ENCODE measurements at places on chromosomes 5 and 9.

DNA sequence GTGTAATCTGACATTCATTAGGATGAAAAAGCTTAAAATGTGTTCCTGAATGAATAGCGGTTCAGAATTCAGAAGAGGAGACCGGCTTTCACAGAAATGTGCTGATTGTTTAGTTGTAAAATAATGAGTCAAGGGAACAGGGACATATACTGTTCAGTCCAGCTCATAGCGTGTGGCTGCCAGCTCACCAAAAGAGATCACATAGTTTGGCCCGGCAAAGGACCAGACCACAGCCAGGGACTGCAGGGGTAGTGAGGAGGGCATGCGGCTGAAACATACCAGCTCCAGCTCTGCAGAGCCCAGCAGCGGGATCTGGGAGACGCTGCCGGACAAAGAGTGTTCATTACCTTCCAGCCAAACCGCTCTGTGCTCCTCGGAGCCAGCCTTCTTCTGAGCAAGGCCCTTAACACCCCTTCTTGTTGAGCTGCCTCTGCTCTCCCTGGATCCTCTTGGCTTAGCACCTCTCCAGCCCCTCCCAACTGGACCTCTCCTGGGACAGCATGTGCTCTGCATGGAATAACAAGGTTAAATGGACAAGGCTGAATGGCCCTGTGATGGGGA, 116.8 kb upstream of the CNTLN start:
- DNase-seq: no peak

- no peak for DNase-seq
Measured at GRCh38 chr5:154112255-154112654, 73.5 kb downstream of the MFAP3 start.

DNA sequence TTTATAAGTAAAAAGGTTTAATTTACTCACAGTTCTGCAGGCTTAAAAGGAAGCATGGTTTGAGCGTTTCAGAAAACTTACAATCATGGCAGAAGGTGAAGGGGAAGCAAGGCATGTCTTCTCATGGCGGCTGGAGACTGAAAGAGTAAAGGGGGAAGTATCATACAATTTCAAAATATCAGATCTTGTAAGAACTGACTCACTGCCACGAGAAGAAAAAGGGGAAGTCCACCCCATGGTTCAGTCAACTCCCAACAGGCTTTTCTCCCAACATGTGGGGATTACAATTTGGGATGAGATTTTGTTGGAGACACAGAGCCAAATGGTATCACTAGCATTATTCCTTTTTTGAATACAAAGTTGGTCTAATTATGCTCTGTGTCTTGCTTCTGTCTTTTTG, 627.9 kb upstream of the ST8SIA4 start:
- no peak for DNase-seq

GRCh38 chr5:67149951-67150523, 46.6 kb downstream of the CD180 start:
- no peak for DNase-seq

DNA sequence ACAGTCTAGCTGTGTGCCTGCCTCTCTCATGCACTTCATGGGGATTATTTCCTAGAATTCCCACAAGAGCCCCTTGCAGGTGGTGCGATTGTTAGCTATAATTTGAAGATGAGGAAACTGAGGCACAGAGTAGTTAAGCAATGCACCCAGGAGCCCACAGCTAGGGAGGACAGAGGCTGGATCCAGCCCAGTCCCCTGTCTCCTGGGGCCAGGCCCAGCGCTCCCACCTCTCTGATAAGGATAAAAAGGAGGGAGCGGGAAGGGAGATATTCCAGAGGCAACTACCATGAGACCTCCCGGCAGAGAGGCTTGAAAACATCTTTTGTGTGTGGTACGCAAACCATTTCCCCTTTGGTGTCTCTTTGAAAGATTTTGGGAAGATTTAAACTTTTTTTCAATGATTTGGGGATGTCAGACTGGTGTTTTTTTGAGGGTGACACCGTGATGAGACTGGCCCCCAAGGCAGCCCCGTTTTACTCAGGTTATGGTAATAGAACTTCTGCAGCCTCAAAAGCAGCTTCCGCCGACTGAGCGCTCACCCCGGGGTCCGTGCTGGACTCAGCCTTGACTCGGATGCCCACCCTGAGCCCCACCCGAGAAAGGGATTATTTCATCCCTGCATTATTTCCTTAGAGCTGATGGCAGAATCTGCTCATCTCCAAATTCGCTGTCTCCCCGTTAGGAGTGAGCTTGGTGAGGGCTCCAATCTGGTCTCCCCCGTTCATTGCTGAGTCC, 144.7 kb upstream of the IER5L start:
- DNase-seq: no peak

DNA sequence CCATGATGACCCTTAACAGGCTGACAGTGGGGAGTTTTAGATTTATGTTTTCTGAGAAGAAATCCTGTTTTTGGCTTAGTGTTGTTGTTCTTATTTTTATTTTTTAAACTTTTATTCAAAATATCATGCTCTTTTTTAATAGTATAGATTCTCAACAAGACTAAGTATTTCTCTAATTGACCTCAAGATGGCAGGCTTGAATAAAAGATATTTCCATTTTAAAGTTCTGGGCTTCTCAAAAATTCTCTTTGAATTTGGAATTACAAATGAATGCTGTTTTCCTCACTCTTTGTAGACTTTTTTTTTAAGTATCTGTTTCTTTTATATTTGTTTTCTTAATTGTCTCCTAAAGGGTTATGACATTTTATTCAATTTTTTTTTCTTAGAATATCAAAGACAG, 50.0 kb upstream of the SH3GL2 start:
- DNase-seq: no peak

DNA sequence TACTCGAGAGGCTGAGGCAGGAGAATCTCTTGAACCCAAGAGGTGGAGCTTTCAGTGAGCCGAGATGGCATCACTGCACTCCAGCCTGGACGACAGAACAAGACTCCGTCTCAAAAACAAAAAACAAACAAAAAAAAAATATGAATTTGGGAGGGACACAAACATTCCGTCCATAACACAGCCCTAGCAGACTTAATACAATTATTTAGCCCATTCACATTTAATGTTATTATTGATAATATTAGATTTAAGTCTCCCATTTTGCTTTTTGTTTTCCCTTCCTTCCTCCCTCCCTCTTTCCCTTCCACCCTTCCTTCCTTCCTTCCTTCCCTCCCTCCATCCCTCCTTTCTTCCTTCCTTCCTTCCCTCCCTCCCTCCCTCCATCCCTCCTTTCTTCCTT, 4.6 kb upstream of the CCNI2 start:
- no peak for DNase-seq

DNA sequence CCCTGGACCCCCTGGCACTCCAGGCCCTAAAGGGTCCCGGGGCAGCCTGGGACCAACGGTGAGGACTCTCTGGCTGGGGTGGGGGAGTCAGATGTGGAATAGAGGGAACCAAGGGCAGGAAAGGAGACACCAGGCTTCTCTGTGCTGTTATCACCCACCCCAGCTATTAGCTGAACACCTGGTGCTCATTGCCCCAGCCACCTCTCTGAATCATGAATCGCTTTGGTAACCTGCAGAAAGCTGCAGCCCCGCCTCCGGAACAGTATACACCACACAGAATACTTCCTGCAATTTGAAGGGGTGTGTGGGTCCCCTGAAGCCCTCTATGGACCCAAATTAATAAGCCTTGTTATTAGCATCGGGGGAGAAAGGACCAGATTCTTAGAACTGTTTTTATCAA, 40.4 kb upstream of the ORM1 start:
- DNase-seq: peak; percentile 18

DNA sequence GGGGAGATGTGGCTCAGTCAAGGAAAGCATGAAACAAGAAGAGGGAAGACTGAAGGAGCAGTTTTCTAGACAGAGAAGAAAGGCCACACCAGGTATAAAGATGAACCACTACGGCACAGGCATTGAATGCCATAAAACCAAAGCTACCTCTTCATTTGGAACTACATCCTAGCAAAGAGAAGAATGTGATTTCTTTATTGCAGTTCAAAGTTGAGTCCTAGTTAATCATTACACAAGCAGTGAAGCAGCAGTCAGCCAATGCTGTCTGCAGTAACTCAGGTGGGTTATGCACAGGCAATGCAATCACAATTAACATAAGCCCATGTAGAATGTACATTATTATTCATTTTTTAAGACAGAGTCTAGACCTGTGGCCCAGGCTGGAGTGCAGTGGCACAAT, 21.7 kb upstream of the PCAT7 start:
- no peak for DNase-seq

- no peak for DNase-seq
Measured at GRCh38 chr5:40678026-40678425, 1.7 kb upstream of the PTGER4 start.

- DNase-seq: no peak
Measured at GRCh38 chr5:143328589-143329220, 74.8 kb downstream of the NR3C1 start.

GRCh38 chr5:5271786-5272321, 131.7 kb downstream of the ADAMTS16 start:
- DNase-seq: no peak

DNA sequence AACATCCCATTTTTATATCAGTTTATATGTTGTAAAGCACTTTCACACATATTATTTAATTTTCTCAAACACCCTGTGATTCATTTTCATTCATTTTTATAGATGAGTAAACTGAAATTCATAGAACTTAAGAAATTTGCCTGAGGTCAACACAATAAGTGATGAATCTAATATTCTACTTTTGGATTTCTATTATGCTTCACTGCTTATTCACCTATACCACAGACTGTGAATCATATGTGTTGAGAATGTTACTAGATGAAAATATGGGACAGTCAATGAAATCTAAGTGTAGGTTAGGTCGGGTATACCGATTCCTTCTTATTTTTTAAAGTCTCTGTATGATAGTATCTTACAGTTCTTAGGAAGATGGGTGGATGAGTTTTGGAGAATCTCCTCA, 24.8 kb downstream of the CDC37L1 start:
- no peak for DNase-seq

- DNase-seq: no peak
Measured at GRCh38 chr5:114702136-114702535, 340.3 kb downstream of the KCNN2 start.

Data from omental fat pad (tissue), 4 donors.